ENCODE measurements at places on chromosomes 5 and 9.

- DNase-seq, result no peak
These were observed 480.3 kb upstream of the TYRP1 start for GRCh38 chr9:12212860-12213259.

DNA sequence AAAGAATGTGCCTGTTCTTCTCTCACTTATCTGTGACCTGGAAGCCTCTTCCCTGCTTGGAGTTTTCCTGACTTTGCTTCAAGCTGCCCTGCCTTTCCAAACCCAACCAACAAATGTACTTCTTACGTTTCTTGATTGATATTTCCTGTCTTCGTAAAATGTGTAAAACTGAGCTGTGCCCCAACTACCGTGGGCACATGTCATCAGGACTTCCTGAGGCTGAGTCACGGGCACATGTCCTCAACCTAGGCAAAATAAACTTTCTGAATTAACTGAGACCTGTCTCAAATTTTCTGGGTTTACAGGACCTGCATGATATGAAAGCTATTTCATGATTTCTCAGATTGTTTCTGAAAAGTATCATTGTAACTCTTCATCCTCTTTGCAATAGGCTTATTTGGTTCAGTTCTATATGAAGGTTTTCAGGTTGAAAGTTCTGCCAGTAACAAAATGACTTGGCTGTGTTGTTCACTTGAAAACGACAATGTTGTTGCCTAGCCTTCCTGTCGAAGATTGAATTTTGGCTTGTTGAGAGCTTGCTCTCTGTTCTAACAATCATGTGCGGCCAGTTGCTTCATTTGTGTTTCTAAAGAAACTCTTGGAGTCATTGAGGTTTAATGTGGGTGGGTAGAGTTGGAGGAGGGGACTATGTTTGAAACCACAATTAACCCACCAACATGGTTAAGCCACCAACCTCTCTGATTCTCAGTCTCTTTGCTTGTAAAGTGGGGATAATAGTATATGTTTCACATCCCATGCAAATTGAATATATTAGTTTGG is 145.6 kb downstream of the FBXL7 start:
- no peak for DNase-seq

- DNase-seq, result no peak
These were observed 240.7 kb downstream of the CSNK1G3 start for GRCh38 chr5:123752552-123753179.

- no peak for DNase-seq
These were observed 404.7 kb downstream of the TLE4 start for GRCh38 chr9:79976257-79977073.

- DNase-seq, result no peak
These were observed 63.7 kb upstream of the FAM120A start for GRCh38 chr9:93387791-93388190.

DNA sequence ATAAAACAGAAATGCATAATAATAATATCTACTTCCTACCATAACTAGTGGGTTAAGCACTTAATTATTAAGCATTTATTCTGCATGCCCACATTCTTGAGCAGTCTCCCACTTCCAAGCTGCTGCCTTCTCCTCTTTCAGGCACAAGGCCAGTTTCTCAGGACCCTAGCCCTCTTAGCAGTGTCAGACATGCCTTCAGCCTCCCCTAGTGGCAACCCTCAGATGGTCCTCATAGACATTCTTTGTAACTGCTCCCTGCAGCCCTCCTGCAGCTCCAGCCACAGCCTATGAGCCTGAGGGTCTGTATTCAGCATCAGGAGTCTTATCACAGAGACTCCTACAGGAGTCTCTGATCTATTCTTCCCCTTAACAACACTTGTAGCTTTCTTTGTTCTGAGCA is 3.9 kb downstream of the IL9 start:
- DNase-seq, result no peak

DNA sequence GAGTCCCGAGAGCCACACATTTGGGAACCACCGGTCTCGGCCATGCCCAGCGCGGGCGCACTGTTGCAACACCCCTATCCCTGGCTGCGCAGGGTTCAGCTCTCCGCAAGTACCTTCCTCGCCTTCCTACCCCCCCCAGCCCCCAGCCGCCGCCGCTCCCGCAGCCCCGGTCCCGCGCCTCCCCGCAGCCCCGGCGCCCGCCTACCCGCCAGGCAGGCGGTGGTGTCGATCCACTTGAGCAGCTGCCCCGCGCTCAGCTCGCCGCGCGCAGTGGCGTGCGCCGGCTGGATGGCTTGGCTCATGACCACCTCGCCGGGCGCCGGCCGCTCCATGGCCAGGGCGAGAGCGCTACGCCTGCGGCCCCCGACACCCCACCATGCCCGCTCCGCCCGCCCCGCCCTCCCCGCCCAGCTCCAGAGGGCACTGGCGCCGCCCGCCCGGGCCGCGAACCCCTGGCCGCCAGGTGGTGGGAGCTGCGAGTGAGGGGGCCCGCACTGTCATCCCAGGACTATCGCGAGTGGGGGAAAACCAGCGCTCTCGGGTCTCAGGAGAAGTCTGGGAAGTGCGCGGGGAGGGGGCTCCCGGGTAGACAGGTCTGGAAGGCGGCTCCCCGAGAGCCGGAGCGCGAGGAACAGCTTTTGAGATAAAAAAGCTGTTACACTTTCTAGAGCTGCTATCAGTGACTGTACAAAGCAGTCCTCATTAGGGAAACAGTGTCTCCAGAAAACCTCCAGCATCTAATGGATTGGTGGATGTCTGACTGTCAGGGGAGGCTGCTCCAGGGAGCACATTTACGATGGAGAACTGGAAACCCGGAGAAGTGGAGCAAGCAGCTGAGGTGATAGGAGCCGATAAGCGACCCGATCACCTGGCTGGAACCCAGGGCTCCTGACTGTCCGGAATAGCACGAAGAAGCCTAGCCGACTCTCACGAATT is at the start of gene ACOT12:
Gene ACOT12, minus strand, starts transcription at position 352 of the 936 bp plus-strand sequence. Its CDS starts 20 bp downstream, at position 332.
- no peak for DNase-seq

GRCh38 chr9:7467186-7467585 is 332.4 kb downstream of the DMAC1 start:
- no peak for DNase-seq

DNA sequence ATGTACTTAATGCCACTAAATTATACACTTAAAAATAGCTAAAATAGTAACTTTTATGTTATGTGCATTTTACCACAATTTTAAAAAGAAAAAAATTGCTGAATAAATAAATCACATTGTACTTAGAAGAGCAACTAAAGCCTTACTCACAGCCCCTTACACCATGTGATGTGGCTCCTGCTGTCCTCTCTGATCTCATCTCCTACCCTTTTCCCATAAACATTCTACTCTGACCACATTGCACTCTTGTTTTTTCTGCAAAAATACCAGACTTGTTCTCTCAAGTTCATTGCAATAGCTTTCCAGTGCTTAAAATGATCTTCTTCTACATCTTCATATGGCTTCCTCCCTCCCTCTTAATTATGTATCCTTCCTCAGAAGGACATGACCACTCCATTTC is 268.4 kb downstream of the ELAVL2 start:
- no peak for DNase-seq

DNA sequence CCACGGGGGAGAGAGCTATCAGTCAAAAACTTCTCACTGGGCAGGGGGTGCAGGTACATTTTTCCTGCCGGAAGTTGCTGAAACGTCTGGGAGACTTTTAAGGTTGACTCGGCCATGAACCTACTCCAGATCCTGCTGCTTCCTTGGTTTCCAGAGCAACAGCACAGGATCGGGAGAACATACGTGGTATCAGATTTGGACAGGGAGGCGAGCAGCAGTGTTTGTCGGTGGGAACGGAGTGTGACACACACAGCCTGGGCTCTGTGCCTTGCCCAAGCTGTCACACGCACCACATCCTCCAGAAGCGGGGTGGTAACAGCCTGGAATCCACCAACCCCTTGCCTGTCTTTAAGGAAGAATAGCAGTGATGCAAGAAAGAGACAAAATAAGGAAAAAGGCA is 276.5 kb downstream of the SLIT3 start:
- DNase-seq, result no peak

DNA sequence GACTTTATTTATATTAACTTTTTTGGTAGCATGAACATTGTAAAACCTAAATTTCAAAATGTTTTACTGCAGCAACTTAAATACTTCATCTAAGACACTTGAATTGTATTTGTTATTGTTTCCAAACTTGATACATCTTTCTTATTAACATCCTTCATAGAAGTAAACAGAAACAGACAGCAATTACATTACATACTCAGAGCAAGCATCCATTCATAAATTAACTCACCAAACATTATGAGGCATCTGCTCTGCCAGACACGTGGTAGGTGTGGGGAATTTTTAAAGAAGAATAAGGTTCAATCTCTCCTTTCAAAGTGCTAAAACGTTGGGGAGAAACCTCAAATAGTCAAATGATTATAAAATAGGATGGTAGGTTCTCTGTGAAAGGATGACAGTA is 130.8 kb downstream of the MUSK start:
- no peak for DNase-seq

DNA sequence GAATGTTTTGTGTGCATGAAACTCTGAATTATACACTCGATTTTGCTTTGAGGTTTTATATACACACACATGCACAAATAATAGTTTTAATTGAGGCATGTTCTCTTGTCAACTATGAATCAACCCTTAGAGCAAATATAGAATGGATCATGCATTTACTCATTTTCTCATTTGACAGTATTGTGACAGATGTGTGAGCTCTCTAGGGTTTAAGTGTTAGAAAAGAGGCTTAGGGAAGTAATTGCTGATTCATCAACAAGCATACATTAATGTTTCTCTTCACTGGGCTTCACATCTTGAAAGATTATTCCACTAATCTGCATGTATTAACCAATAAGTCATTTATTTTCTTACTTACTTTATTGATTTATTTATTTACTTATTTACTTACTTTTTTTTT is 1356.8 kb upstream of the ACO1 start:
- no peak for DNase-seq

DNA sequence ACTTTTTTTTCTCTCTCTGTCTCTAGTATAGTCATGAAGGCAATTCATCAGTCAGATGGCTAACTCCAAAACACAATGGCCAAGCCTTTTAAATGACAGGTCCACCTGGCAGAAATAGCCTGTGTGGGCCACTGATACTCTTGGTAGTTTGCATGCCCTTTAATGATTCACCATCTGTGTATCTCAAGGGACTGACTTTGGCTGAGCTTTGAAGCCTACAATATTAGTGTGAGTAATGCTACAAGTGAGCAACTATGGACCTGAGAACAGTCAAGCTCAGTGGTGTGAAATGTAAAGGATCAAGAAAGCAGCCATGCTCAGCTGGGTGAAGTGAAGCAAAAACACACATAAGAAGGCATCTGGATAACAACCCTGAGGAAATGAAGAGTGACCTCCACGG is 506.9 kb downstream of the TLE1 start:
- no peak for DNase-seq

DNA sequence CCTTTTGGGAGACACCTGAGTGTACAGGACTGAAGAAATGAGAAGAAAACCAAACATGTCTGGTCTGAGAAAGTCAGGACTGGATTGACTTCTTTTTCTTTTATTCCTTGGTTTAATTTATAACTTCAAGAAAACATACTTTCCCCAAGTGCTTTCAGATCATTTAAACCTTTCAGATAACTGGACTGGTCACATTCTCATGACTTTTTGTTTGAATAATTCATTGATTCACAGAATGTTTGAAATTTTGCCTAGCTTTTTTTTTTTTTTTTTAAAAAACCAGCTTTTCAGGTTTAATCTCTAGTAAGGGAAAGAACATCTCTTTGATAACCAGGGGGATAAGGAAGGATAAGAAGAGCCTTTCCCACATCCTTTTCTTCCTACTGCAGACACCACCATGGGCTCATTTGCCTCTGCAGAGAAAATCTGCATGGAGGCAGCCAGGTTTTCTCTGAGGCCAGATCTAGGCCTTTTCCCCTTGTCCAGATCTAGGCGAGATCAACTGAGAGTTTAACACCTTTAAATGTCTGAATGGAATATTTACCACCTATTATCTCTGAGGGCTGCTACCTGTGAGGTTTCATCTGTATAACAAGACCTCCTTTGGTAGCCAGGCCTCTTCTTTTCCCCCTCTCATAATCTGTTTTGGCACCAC is 45.0 kb upstream of the SLC28A3 start:
- no peak for DNase-seq

DNA sequence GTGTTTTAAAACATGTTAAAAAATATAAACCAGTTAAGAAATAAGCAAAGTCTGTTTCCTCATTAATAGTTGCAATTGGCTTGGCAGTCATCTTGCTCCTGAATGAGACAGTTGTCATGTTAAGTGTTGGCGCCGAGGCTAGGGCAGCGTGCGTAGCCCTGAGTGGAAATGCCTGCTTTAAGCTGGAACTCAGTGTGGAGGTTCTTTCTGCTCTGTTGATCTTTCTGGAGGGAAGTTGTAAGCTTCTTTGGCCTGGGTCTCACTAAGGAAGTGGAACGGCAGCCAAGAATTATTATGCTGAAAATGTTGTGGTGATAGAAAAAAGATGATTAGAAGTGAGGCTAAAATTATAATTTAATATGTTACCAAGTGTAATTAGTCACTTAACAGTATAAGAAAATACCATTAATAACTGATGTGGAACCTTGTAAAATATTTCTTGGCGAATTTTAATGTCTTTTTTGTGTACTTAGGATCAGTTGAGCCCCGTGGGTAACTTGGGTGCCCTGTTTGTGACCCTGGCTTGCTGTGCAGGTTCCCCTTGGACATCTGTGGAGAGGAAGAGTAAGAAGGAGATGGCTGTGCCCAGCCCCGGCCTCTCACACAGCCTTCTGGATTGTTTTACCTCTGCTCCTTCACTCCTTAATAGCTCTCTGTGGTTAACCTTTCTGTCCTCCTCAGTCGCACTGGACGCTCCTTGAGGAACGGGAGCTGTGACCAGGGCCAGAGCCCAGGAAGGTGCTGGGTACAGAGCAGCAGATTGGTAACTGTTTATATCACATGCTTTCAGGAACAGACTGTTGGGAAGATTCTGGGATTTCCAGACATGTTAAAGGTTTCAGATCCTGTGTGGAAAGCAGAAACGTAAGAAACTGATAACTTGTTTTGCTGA is 31.0 kb downstream of the PCBD2 start:
- DNase-seq, result no peak

DNA sequence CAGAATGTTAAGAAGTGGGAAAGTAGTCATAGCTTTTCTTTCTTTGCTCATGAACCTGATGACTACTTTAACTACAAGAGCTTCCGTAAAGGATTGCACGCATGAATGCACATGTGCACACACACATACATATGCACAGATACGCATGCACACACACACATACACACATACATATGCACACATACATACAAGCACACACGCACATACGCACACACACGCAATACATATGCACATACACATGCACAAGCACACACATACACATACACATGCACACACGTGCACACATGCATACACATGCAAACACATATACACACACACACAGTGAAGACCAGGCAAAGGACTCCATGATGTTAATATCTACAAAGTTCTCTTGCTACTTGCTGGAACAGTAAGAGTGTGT is 22.9 kb downstream of the LSM11 start:
- DNase-seq, result no peak

GRCh38 chr5:157050050-157050449 is 8.9 kb downstream of the HAVCR1 start:
- DNase-seq, result no peak

- no peak for DNase-seq
These were observed 135.4 kb downstream of the ISL1 start for GRCh38 chr5:51518607-51519006.

GRCh38 chr5:147966829-147967228 is 60.5 kb upstream of the C5orf46 start:
- DNase-seq, result no peak

- DNase-seq, result no peak
These were observed 40.1 kb downstream of the IQGAP2 start for GRCh38 chr5:76443066-76443800.

All from omental fat pad (tissue), 4 donors.